Skin of body (tissue), 3 donors: ENCODE measurements at places on chromosomes 3 and 15.

- DNase-seq, result no peak
These were observed 10.4 kb upstream of the PLAAT1 start for GRCh38 chr3:193230610-193231009.

GRCh38 chr15:54772663-54773062 lies 424.1 kb downstream of the RSL24D1 start:
- no peak for DNase-seq

- DNase-seq, result no peak
These were observed 7.2 kb downstream of the KLHL6 start for GRCh38 chr3:183548262-183548769.

GRCh38 chr3:172654470-172654869 lies 56.4 kb downstream of the NCEH1 start:
- no peak for DNase-seq
